Activated naive CD8-positive, alpha-beta T cell treated with anti-CD3 and anti-CD28 coated beads, Interleukin-2, amount 10 ng/mL, durations not matched to agents 7 days and 5 days (primary cell): ENCODE measurements at places on chromosomes 6 and 20.

DNA sequence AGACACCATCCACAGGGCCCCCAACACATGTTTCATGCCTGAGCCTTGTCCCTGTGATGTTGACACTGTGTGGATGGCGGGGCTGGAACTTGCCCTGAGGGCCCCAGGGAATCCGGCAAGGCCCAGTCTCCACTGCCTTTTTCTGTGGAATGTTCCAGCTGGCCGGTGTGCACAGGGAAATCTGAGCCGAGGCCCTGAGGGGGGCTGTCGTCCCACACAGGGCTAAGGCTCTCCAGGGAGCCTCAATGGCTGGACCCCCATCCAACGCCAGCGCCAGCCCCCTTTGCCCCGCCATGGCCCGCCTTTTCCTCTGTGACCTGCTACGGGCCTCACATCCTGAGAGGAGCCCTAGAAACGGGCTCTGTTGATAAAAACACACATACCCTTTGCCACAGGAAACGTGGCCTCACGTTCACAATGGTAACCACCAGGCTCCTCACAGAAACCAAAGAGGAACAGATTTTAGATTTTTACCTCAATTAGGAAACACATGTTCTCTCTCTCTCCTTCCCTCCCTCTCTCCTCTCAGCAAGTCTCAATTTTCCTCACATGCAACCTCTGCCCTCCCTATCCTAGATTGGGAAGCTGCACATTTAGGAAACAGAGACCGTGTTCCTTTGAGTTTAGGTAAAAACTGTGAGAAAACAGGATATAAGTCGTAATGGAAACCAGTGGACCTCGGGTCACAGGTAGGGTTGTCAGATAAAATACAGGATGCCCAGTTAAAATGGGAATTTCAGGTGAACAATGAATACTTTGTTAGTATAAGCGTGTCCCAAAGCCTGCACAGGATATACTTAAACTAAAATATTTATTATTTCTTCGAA is 13.7 kb upstream of the ZNF831 start:
- peaks cover 6% of the 10 kb centered on the region for H3K27me3 ChIP-seq
- peak overlapping the region; percentile 74 for H3K4me3 ChIP-seq
- H3K4me1 ChIP-seq, result peaks cover 71% of the 10 kb centered on the region

- H3K4me1 ChIP-seq, result no peaks in the 10 kb centered on the region
- no peak overlapping the region for H3K4me3 ChIP-seq
- no peak for DNase-seq
- no peaks in the 10 kb centered on the region for H3K27me3 ChIP-seq
- H3K36me3 ChIP-seq, result no peaks in the 10 kb centered on the region
These were observed 414.3 kb downstream of the SAMD5 start for GRCh38 chr6:147922799-147923198.

GRCh38 chr6:165858586-165858985 is 195.5 kb upstream of the PDE10A start:
- H3K27me3 ChIP-seq, result peaks cover 18% of the 10 kb centered on the region
- no peaks in the 10 kb centered on the region for H3K36me3 ChIP-seq
- H3K27ac ChIP-seq, result no peak overlapping the region
- H3K4me3 ChIP-seq, result no peak overlapping the region
- H3K4me1 ChIP-seq, result no peaks in the 10 kb centered on the region

DNA sequence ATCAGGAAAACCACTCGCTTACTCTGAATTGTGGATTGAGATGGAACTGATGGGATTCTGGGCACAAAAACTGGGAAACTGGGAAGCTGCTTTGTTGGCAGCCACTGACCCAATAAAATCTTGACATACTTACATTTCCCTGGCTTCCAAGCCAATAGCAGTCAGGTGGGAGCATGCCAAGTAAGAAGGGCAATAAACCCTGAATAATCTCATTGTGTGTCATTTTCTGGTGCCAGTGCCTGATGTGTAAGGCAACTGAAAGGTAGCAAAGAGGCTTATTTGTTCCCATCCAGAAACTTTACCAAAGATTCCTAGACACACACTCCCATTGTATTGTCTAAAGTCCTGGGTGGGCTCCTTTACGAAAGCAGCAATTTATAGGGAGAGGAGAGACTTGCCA is 93.2 kb downstream of the TBX18 start:
- DNase-seq, result no peak
- H3K27me3 ChIP-seq, result no peaks in the 10 kb centered on the region
- no peak overlapping the region for H3K4me3 ChIP-seq
- no peaks in the 10 kb centered on the region for H3K4me1 ChIP-seq
- H3K27ac ChIP-seq, result no peak overlapping the region

DNA sequence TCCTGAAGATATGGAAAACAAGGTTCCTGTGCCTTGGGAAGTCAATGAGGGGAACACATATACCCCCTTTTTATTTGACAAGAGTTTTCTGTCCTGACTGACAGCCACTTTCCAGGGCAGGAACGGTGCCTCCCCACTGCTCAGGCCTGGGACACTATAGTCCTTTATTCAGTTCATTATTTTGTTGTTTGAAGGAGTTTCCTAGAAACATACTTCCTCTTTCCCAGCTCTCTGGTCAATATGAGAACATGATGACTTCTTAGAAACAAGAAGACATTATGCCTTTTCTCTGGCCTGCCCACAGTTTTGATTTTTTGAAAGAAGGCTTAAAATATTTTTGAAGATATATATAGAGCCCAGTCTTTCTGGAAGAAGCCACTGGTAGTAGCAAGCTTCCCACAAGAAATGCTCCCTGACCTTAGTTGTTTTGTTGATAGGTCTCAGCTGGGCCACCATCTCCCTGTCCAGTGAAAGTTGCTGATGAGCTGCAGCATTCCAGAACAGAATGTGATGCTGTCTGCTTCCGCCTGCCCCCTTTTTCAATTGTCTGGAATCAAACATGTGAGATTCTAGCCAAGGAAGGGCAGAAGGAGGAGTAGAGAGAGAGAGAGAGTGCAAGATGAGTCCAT is 350.0 kb upstream of the PRND start:
- H3K27me3 ChIP-seq, result peaks cover 6% of the 10 kb centered on the region
- H3K4me3 ChIP-seq, result no peak overlapping the region
- H3K27ac ChIP-seq, result no peak overlapping the region

DNA sequence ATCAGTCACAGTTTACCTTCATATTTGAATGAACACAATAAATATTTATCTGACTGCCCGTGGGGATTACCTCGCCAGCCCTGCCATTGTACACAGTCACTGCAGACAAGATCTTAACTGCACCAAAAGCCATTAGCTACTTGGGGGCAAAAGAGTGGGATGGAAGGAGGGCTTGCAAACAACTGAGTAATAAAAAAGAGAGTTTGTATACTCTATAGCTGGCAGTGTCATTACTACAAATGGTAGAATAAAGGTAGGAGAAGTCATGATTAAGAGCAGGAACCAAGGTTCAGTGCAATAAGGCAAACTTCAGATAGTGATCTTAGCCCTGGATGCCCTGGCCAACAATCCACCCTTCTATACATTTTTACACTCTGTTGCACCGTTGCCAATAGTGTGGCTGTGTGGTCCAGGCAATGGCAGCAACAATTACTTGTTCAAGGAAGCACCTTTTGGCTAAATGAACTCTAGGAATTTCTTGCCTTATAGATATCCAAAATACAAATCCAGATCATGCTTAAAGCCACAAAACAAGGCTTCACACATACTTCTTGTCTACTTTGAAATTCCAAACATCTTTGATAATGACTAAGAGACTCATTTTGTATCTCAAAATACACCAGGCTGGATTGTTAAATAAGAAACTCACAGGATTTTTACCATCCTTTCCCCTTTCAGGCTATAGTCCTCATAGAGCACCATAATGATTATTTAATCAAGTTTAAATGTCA is 955.4 kb upstream of the ADGRB3 start:
- H3K27me3 ChIP-seq, result no peaks in the 10 kb centered on the region
- H3K27ac ChIP-seq, result no peak overlapping the region
- H3K4me1 ChIP-seq, result no peaks in the 10 kb centered on the region
- no peaks in the 10 kb centered on the region for H3K36me3 ChIP-seq
- no peak for DNase-seq
- H3K4me3 ChIP-seq, result no peak overlapping the region

DNA sequence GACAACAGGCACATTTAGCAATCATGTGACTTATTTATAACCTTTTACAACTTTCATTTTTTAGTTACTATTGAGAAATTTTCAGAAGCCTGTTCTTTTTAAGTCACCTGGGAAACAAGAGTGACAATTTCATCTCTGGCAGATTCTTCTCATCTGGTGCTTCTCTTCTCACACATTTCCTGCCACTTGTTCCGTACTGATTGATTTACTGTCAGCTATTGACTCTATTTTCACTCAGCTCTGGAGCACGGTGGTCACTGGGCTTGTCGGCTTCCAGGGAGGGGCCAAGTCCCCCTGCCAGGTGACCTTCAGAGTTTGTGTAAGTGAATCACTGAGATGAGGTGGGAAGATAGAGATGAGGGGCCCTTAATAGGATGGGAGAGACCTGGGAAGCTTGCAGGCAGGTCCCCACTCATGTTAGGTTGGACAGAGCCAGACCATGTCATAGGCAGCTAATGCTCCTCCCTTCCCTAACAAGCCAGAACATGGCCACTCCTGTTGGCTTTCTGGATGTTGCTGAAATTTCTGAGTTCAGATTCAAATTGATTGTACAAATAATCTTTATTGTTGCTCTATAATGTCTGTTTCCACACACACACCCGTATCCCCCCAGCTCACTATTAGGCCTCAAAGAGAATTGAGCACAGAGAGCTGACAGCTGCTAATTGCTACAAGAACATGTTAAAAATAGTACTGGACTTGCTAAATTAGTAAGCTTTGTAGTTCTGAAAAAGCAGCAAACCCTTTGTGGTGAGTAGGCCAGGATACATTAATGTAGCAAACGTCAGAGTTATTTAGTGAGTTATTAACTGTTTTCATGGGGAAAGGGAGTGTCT is 13.3 kb downstream of the DUSP22 start:
- no peak overlapping the region for H3K27ac ChIP-seq
- no peaks in the 10 kb centered on the region for H3K27me3 ChIP-seq
- H3K36me3 ChIP-seq, result peaks cover 13% of the 10 kb centered on the region

- H3K36me3 ChIP-seq, result no peaks in the 10 kb centered on the region
- H3K27me3 ChIP-seq, result peaks cover 9% of the 10 kb centered on the region
- H3K4me3 ChIP-seq, result no peak overlapping the region
- H3K27ac ChIP-seq, result no peak overlapping the region
- H3K4me1 ChIP-seq, result no peaks in the 10 kb centered on the region
These were observed 121.7 kb upstream of the MYLIP start for GRCh38 chr6:16007146-16007545.

DNA sequence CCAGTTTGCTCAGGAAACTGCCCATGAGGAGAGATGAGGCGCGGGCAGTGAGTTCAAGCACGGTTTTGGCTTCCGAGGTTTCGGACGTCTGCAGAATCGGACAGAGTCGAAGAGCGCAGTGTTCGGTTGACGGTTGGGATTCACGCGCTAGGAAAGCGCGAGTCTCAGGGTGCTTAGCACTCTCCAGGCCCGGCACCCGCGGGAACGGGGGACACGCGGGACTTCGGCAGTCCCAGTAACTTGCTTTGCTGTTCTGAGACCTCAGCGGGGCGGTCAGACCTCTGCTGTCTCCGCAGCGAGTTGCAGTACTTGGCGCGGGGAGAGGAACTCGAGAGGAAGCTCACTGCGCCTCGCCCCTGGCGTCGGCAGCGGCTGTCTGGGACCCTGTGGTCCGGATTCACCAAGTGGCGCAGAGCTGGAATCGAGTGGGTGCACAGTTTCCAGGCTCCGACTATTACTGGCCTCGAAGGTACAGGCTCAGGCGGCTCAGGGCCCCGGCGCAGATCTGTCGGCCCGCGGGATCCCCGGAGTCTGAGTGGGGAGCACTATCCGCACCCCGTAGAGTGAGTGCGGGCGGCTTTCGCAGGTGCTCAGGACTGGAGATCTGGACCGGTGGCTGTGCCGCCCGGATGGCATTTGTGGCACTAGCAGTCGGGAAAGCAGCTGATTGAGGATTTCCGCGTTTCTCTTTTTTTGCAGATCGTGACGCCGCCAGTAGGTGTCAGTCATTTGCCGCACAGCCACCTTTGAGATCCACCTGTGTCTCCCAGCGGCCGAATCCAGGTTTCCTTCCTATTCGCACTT is at the start of gene POM121L2:
Gene POM121L2, minus strand, starts transcription at position 128 of the 804 bp plus-strand sequence. Its CDS starts 103 bp downstream, at position 25.
- peak within 1 kb of the TSS; percentile 81 for H3K4me3 ChIP-seq
- peak; percentile 71 for DNase-seq
- peaks cover 67% of the 10 kb centered on the region for H3K27me3 ChIP-seq
- H3K36me3 ChIP-seq, result no peaks in the 10 kb centered on the region

DNA sequence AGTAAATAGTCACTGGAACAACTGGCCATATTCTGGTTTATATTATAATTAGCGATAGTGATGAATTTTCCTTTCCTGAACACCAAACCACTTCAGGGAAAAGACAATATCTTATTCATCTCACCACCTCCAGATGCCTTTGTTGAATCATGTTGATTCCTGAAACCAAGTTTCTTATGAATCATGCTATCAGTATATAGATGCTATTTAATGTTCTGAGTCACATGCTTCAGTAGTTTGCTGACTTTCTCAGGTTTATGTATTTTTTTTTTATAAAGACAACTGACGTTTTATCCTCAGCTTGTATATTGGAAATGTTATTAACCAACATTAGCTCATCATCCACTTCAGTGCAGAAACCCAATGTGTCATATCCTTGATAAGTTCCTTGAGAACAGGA is 710.2 kb upstream of the POU3F2 start:
- H3K36me3 ChIP-seq, result no peaks in the 10 kb centered on the region
- no peak overlapping the region for H3K4me3 ChIP-seq
- H3K27ac ChIP-seq, result no peak overlapping the region
- no peak for DNase-seq
- no peaks in the 10 kb centered on the region for H3K4me1 ChIP-seq

GRCh38 chr6:43717822-43718221 is 30.2 kb upstream of the MRPS18A start:
- H3K27ac ChIP-seq, result no peak overlapping the region
- H3K27me3 ChIP-seq, result peaks cover 13% of the 10 kb centered on the region

GRCh38 chr20:23255716-23256385 is 94.7 kb upstream of the NXT1 start:
- H3K4me1 ChIP-seq, result no peaks in the 10 kb centered on the region
- no peak overlapping the region for H3K4me3 ChIP-seq
- DNase-seq, result no peak

DNA sequence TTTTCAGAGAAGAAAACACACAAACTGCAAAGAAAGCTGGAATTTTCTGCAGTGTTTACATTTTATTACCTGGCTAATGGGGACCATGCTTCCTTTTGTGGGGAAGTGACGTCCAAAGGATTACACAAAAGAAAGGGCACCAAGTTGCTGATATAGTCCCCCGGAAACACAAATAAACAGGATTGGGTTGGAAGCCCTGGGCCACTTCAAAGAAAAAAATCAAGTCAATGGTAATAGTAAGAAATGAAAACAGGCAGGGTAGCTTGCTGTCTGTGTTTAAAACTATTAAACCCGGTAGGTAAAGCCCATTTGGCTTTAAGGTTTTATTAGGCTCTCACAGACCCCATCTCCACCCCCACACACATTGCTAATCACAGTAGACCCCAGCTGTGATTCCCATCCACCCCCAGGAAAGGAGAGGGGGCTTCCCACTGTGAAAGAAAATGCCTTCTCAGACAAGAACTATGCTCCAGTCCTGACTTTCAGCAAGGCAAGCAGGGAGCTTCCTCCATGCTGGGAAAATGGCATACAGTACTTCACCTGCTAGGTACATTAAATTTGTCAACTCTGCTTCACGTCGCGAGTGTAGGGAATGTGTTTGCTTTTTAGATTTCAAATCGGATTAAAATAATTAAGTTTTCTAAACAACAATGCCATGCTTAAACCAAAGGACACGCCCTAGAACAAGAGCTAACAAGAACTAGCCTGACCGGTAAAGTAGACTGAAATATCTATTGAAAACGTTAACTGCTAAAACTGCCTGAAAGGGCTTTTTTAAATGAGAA is 1.1 kb downstream of the PERP start:
- peaks cover 35% of the 10 kb centered on the region for H3K27me3 ChIP-seq
- peaks cover 17% of the 10 kb centered on the region for H3K4me1 ChIP-seq
- H3K36me3 ChIP-seq, result no peaks in the 10 kb centered on the region
- no peak for DNase-seq

- no peak overlapping the region for H3K27ac ChIP-seq
- no peak for DNase-seq
- H3K4me3 ChIP-seq, result no peak overlapping the region
- peaks cover 5% of the 10 kb centered on the region for H3K27me3 ChIP-seq
These were observed 82.4 kb upstream of the TCF21 start for GRCh38 chr6:133806382-133807140.
